CD4-positive, alpha-beta T cell treated with Interleukin-15 for 4 hours (primary cell): ENCODE measurements at places on chromosomes 6 and 20.

GRCh38 chr6:15474196-15474595 is 188.6 kb downstream of the DTNBP1 start:
- no peak for DNase-seq

DNA sequence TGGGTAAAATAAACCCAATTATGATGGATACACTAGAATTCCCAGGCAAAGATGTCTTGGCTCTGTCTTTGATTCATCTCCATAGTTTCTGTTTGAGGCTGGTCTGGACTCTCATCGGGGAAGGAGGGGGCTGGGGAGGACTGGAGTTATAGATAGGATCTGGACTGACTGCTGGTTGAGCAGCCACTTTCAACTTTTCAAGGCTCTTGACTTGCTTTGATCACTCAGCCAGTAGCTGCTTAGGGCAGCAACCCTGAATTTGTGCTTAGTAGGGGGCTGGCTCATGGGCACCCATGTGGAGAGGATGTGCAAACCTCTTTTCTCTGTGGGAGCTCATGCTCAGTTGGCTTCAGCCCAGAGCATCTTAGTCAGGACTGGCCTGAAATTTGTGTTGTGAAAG is 114.0 kb upstream of the NEDD9 start:
- DNase-seq: no peak

DNA sequence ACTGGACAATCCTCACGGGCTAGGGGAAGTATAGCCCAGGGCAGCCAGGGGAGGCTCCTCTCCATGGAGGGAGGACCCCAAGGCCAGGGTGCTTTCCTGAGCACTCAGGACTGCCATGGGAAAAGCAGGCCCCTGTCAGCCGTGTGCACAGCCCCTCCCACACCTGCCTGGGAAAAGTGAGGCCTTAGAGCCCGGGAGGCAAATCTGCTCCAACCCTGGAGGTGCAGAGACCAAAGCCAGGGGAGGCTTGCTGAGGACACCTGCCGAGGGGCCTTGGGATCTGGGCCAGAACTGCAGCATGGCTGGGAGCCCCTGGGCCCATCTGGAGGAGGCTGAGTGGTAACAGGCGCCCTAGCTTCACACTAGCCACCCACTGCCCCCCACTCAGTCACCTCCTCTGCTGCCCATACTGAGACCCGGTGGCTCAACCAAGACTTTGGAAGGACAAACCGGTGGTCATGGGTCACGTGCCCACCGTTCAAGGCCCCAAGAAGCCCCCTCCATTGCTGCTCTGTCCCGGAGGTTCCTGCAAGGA is 55.2 kb downstream of the YTHDF1 start:
- DNase-seq: no peak

DNA sequence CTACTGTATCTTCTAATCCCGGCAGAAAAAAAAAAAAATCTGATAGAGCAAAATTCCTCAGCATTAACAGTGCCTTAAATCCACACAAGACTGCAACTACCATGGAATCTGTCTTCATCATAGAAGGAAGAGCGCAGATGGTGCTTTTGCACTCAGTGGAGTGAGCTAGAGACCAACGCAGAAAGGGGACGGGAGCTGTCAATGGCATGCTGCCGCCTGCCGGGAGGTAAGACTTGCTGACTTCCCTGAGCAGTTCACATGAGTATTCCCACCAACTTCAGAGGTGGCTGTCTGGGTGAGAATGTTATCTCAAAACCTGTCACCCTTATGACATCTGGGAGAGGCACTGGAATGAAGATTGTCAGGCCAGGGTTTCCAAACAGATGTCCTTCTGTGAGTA is 35.6 kb downstream of the DZANK1 start:
- DNase-seq: no peak

DNA sequence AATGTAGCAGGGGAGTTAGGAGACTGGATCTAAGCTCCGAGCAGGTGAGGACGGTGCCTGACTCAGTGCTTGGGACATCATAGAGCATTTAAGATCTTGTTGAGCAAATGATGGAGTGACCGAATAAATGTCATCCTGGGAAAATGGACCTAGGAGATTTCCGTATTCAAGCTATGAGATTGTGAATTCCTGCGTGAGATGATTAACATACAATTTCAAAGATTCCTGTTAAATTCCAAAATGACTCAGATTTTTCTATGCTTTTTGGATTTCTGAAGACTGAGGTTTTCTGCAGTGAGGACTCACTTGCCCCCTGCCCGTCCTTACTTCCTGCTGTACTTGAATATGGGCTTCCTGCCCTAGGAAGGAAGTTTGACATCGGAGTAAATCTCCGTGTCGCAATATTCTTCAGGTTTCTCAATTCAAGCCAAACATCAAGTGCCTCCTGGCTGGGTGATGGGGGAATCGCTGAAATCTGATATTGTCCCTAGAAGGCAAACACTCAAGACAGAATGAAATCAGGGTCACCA is 5.2 kb downstream of the SYTL3 start:
- no peak for DNase-seq

DNA sequence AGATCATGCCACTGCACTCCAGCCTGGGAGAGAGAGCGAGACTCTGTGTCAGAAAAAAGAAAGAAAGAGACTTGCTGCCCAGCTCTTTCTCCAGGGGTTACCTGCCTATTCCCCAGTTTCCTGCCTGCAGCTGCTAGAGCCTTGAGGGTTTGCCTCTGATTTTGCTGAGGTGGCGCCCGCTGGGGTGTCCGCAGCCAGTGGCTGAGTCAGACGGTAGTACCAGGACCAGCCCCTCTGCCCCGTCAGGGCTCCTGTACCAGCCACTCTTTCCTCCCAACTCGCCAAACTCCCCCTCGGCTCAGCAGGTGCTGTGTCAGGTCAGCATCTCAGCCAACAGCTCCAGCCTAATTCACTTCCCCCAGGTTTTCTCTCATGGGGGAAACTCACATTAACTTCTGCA is 7.4 kb upstream of the LSM14B start:
- no peak for DNase-seq

DNA sequence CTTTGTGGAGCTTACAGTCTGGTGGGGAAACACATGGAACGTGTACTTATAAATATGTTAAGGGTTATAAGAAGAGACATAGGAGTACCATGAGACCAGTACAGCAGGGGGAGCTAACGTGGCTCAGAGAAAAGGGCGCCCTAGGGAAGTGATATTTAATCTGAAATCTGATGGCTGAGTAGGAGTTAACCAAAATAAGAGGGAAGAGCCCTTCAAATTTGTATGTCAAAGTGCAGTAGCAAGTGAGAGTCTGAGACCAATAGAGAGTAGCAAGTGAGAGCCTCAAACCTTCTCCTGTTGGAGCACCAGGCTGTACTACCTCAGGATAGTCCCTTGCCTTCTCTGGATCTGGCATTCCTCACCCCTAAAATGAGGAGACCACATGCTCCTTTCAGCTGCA is 6.1 kb upstream of the PKIG start:
- no peak for DNase-seq

DNA sequence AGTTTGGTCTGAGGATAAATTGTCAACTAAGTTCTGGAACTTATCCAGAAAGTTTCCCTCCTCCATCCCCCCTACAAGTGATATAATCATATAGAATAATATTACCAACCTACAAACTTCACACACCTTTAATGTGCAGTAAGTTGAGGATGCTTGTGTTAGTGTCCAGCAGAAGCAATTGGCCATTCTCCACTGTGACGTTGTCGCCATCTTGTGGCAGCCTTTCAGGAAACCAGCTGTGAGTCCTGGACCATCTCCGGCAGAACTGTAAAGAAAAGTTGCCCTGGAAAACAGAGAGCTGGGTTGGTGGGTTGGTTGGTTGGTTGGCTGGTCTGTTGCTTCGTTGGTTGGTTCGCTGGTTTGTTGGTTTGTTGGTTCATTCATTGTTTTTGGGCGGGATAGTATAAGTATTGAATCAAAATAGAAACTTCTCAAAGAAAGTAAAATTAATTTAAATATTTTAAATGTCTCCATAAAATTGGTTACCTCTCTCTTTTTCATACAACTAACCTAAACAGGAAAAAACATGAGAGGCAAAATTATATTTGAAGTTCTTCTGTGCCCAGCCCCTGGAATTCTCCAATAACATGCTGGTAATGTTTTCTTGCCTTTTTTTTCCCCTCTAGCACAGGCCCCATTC is 127.5 kb downstream of the PKHD1 start:
- DNase-seq: no peak

- no peak for DNase-seq
These were observed 178.0 kb upstream of the SGK1 start for GRCh38 chr6:134495890-134496248.

GRCh38 chr6:97850458-97851212 is 567.6 kb upstream of the MMS22L start:
- no peak for DNase-seq

- no peak for DNase-seq
These were observed 47.5 kb downstream of the CD83 start for GRCh38 chr6:14165091-14165490.

DNA sequence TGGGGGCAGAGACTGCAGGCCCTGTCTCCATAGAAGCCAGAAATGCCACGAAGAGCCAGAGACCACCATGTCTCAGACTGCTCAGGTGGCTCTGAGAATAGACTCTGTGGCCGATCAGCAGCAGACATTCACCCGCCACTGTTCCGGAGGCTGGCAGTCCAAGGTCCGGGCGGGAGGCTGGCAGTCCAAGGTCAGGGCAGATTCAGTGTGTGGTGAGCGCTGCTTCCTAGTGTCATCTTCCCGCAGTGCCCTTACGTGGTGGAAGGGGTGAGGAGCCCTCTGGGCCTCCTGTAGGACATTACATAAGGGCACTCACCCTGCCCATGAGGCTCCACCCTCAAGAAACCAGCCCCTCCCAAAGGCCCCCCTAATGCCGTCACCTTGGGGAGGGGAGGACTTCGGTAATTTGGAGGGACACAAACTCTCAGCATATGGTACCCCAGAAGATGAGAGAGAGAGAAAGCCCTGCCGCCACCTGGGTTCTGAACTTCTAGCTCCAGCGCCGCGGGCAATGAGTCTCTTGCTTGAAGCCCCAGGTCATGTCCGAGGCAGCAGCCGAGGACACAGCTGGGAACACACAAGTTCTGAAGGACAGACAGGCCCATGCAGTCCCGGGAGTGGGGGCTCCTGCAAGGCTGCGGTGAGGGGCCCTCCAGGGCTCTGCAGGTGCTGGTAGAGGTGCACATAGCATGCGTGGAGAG is 36.4 kb downstream of the DACT2 start:
- no peak for DNase-seq

DNA sequence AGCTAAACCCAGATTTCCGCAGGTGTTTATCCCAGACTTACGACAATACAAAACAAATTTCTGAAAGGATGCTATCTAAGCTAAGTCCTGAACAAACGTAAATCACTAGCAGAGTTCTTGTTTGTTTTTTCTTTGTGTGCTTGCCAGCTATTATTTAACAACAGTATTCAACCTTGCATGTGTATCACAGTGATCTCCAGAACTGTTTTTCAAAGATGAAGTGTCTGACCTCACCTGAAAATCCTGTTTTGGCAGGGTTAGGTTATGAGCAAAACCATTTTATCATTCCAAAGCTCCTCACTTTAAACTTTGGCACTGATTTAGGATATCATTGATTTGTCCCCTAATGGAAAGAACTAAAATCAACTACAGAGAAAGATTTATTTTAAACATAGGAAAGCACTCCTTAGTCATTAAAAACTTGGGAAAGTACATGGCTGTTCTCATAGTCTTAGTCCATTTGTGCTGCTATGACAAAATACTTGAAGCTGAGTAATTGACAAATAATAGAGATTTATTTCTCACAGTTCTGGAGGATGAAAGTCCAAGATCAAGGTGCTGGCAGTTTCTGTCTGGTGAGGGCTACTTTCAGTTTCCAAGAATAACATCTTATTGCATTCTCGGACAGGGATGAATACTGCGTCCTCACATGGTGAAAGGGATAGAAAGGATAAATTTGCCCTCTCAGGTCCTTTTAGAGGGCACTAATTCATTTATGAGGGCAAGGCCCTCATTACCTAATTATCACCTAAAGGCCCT is 20.8 kb upstream of the BMP5 start:
- DNase-seq: no peak

DNA sequence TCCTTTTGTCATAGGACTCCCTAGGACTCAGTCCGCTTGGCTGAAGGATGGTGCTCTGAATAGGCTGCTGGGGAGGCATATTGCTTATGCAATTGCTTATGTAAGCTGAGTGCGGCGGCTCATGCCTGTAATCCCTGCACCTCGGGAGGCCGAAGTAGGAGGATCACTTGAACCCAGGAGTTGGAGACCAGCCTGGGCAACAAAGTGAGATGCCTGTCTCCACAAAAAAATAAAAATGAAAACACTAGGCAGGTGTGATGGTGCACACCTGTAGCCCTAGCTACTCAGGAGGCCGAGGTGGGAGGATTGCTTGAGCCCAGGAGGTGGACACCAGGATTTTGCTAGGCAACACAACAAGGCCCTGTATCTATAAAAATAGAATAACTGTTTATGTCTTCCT is 81.3 kb downstream of the EYA2 start:
- DNase-seq: no peak

DNA sequence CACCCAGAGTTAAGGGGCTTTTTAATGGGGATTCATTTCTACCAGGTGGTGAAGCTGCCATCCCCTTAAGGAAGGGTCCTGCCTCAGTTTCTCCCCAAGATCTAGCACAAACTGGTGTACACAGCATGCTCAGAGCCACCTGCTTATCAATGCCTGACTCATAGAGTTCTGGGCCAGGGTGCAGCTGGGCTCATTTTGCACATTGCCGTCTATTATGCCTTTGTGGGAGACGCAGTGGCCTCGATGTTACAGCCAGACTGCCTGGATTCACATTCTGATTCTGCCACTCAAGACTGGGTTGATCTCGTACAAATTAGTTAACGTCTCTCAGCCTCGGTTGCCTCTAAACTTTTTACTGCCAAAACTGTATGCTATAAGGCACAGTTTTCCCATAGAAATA is 365.7 kb downstream of the ZFAND3 start:
- no peak for DNase-seq

DNA sequence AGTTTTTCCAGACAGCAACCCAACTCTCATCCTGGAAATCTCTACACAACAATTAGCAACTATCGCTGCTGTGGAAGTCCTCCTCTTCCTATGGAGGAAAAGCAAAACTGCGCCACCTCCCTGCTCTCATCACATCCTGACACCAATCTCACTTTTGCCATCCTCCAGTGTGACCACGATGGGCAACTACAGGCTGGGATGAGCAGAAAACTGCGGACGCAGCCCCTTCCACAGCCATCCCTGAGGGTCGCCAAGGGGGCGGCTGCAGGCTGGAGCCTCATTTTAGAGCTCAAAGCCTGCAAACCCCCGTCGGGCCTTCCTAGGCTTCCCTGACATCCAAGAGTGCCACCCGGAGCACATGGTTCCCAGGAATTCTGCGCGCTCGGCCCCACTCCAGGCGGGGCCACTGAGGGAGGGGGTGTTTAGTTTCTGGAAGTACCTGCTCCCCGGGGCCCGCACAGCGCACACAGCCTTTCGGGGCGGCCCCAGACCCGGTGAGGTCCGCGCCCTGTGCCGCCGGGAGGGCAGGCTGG is 1.2 kb downstream of the TCFL5 start:
- DNase-seq: no peak

- peak; percentile 29 for DNase-seq
These were observed 4.3 kb upstream of the BTN3A2 start for GRCh38 chr6:26360451-26361416.

- DNase-seq: no peak
These were observed 53.8 kb downstream of the DCBLD1 start for GRCh38 chr6:117536317-117536716.

DNA sequence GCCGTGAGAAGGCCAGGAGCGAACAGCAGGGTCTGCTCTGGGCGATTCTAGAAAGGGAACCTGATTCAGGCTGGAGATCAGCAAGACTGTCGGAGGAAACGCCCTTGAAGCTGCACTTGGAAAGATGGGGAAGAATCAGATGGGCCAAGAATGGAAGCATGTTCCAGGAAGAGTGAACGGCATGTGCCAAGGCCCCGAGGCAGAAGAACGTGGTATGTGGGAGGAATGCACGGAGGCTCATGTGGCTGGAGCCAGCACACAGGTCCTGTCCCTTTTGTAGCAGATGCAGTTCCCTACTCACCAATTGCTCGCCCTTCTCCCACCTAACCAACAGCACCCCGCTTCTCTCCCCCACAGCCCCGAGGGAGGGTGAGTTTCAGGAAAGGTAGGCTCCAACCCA is 180.6 kb downstream of the TFAP2C start:
- DNase-seq: no peak
